ENCODE measurements at places on chromosomes 16 and 17.

- DNase-seq: no peak
Observed at GRCh38 chr16:84068041-84068440, 25.4 kb upstream of the SLC38A8 start.

DNA sequence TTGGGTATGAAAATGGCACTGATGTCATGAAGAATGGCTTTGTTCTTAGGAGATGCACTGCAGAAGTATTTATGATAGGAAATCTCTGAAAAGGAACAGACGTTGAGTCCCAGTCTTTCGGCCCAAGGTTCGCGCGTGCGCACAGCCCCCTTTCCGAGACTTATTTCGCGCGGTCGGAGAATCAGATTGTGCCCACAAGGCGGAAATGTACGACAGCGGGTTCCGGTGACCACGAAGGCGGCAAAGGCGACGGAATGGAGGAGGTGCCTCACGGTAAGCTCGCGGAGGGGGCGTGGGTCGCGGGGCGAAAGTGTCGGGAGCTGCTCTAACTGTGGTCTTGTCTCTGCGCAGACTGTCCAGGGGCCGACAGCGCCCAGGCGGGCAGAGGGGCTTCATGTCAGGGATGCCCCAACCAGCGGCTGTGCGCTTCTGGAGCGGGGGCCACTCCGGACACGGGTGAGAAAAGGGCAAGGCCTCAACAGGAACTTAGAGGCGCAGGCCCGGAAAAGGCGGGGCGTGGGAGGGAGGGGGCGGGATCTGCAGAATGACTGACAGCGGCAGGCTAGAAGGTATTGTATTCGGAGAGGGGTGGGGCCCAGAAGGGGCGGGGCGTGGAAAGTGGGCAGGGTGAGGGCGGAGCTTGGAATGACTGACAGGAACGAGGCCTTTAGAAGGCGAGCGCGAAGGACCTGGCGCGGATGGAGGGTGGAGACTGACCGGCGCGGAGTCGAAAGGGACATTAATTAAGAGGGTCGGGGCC, at the start of gene NUBP1:
NUBP1 (plus strand) TSS at position 233 of the 760 bp plus-strand sequence; CDS start at position 255, 22 bp downstream.
- DNase-seq: peak; percentile 100

DNA sequence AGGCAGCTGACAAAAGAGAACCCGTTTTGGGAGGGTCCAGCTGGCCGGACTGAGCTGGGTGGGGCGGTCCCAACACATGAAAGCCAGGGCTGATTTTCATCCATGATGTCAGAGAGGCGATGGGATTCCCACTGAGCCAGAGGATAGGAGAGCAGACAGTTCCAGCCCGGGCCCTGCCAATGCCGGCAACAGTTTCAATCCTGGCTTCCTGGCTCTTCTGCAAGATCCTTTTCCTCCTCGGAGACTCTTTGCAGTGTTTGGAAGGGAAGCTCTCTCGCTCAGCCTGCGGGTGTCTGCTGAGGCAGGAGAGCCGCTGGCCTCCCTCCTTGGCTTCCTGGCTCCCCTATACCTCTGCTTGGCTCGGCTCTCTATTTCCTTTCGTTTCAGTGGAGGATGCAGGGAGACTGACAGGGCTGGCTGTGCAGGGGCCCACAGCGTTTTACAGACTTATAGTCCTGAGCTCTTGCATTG, 145.5 kb upstream of the SOX9 start:
- no peak for DNase-seq

DNA sequence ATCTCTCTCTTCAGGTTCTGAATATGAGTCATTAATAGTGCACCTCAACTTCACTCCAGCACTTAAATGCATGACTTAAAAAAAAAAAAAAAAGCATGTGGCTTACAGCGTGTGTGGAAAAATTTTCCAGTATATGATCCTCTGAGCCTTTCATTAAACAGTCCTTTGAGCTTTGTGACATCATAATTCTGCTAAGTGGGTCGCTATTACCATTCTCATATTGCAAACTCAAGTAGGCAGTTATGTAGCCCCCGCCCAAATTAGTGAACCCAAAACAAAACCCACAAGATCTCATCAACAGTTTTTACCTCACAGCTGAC, 672 bp downstream of the CMTR2 start:
- no peak for DNase-seq

DNA sequence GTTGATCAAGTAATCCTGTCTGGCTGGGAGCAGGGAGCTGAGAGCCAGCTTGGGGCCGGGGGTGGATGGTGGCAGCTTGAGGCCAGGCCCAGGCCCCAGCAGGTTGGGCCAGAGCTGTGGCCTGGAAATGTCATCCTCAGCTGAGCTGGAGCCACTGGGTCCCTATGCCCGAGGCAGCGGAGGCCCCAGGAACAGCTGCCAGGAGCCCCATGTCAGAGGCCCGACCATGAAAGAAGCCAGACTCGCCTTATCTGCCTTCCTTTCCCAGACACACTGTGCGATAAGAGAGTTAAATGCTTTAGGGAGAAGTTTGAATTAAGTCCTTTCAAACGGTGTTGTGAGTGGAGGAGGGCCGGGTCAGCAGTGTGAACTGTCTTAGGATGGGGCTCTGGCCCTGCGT, 3.5 kb downstream of the SMTNL2 start:
- no peak for DNase-seq

GRCh38 chr16:58048494-58049231, 23.1 kb downstream of the MMP15 start:
- DNase-seq: no peak

GRCh38 chr16:52872731-52873130, 180.0 kb downstream of the CHD9NB start:
- DNase-seq: no peak

All from activated CD4-positive, alpha-beta T cell treated with anti-CD3 and anti-CD28 coated beads for 36 hours (primary cell).